GM10248 (cell line): ENCODE measurements at places on chromosomes 1 and 21.

- no peak for DNase-seq
Observed at GRCh38 chr1:208248991-208249696, 5.0 kb upstream of the PLXNA2 start.

GRCh38 chr1:114677691-114678090, 7.8 kb upstream of the DENND2C start:
- no peak for DNase-seq

- no peak for DNase-seq
Observed at GRCh38 chr1:167083066-167083665, 7.0 kb downstream of the GPA33 start.

GRCh38 chr21:45913418-45913765, 68.2 kb upstream of the COL6A1 start:
- no peak for DNase-seq

DNA sequence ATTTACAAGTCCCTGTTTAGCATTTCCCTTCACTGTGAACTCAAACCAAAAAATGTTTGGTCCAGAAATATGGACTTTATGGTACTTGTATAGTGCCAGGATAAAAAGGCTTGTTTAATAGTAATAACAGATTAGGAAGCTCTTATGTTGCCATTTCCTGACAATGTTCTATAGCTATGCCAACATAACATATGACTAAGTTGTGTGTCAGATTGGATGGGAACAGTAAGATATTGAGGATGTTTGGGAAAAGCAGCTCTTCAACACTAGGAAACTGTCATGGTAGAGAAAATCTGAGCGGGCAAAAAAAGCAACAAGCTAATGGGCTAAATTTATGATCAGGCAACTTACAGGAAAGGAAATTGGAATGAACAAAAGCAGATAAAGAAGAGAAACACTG, 287.1 kb upstream of the ADGRL4 start:
- no peak for DNase-seq

GRCh38 chr21:35377505-35378090, 328.5 kb upstream of the RUNX1 start:
- DNase-seq = no peak

DNA sequence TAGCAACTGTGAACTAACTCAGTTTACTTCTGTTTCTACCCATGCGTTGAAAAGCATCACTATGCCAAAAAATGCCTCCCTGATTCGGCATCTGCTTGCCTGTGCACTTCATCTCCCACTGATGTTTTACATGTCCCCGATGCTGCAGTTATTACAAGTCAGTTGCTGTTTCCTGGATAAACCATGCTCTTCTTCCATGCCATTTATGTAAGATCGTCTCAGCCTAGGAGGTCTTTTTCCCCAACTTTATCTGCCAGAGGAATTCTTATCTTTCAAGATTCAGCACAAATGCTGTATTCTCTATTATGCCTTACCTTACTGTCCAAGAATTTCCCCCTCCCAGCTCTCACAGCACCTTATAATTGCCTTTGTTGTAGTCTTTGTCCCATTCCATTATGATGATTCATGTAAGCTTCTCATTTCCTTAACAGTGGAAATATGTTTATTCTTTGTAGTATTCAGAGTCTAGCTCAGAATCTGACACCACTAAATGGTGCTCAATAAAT, 30.0 kb downstream of the PRKACB start:
- DNase-seq = no peak

DNA sequence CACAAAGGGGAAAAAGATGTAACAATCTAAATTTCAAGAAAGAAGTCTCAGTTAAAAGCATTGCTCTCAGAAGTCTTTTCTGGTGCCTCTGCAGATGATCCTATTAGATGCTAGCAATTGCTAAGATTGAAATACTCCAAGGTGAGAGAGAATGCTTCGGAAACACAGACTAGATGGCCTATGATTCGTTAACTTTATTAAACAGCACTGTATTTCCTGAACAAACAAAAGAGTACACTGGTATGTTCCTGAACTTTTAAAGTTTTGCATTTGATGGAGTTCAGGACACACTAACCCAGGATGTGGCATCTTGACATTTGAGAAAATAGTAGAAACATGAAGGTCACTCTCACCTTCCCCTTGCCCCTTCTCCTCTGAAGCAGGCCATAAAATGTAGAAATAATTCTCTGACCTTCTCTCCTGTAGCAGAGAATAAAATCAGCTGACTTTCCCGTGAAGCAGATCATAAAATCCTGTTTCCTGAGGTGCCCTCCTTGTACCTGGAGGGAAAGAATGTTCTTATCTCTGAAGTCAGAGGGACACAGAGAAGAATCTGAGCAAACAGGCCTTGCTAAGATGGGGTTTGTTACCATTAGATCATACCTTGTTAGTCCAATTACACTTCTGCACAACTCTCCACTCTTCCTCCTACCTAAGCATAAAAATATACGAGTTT, 142.9 kb upstream of the USP25 start:
- no peak for DNase-seq

GRCh38 chr1:44405031-44405797, at the start of gene RNF220:
Gene RNF220, plus strand, starts transcription at chr1:44405255.
- DNase-seq = peak; percentile 36

GRCh38 chr1:204684571-204685235, 835 bp downstream of the LRRN2 start:
- no peak for DNase-seq

GRCh38 chr1:171107262-171107940, 16.7 kb downstream of the FMO3 start:
- no peak for DNase-seq

DNA sequence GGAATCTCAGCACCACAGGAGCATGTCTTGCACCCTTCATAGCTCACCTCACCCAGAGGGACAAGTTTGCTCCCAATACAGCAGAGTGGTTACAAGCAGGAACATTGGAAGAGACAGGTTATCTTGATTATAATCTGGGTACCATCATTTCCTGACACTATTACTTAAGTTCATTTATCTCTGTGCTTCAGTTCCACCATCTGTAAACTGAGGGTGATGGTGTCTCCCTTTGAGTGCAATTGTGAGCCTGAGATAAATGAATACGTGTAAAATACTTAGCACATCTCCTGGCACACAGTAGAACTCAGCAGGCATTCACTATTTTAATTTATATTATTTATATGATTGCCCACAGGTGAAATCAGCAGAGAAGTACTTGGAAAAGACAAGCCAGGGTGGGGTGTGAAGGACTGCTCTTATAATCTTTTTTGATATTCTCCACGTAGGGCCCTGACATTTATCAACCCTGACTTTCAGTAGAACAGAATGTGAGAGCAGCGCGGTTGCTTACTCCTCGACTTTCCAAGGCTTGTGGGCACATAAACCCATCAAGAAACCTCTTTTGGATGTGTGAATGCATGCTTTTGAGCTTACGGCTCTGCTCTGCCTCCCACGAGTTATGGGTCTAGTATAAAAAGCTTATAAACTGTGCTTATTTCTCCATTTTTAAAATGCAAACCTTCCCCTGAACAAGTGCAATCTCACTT, 34.9 kb downstream of the DUSP10 start:
- no peak for DNase-seq

DNA sequence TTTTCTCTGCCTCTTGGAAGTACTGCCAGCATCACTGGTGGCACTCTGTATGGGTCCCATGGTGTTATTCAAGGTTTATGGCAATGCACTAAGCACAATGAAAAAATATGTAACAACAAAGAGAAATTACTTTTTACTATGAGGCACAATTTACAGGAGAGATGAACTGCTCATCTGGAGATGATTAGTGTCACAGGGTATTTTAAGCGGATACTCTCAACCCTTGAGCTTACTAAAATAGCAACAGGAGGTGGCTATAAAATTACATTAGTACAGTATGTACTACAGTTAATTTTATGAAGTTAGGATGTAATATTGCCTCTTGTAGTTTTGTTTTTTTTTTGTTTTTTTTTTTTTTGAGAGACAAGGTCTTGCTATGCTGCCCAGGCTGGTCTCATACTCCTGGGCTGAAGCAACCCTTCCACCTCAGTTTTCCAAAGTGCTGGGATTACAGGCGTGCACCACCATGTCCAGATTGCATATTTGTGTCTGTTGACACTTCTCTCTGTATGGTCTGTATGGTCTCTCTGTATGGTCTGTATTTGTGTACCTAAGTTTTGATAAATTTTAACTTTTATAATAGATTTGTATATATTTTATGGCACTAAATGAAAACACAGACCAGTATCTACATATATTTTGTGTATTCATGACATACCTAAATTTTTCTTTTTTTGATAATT, 175.6 kb upstream of the HP1BP3 start:
- no peak for DNase-seq

DNA sequence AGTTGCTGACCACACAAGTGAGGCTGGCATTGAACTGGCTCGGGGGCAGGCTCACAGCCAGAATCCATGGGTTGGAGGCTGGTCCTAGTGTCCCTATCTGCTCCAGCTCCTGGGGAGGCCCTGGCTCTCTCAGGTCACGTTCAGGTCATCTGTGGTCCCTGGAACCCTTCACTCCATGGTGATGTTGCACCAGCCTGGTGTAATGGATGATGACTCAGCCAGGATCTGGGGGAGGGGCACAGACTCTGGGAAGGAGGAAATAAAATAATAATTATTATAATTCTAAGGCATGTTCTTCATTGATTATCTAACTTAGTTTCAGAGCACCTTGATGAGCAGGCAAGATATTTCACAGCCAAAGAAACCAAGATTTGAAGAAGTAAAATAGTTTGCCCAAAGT, 26.6 kb upstream of the FCRL4 start:
- no peak for DNase-seq
